Kidney tubule cell (primary cell): ENCODE measurements at places on chromosomes 2 and 18.

DNA sequence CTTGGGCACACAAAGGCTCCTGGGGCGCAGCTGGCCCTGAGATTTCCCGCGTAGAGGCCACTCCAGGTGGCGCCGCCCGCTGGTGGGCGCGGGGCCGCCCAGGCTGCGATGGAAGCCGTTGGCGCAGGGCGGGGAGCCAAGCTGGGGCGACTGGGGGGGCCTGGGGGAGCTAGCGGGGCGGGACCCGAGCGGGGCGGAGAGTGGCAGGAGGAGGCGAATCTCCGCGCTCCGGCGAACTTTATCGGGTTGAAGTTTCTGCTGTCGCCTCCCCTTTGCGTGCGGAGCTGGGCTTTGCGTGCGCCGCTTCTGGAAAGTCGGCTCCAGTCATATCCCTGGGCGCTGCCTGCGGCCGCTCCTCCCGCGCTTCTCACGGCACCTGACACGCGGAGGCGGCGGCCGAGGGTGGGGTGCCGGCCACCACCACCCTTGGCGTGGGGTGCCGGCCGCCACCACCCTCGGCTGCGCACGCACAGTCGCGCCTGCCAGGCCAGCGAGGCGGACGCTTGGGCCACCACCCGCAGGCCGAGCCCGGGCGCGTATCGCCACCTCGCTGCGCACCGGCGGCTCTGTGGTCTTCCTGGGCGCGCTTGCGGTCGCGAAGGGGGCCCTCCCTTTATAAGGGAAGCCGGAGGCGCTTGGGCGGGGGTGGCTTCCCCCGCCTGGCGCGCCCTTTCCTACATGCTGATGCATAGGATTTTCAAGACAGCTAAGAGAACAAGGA is 919 bp upstream of the CYP1B1 start:
- DNase-seq, result peak; percentile 71

DNA sequence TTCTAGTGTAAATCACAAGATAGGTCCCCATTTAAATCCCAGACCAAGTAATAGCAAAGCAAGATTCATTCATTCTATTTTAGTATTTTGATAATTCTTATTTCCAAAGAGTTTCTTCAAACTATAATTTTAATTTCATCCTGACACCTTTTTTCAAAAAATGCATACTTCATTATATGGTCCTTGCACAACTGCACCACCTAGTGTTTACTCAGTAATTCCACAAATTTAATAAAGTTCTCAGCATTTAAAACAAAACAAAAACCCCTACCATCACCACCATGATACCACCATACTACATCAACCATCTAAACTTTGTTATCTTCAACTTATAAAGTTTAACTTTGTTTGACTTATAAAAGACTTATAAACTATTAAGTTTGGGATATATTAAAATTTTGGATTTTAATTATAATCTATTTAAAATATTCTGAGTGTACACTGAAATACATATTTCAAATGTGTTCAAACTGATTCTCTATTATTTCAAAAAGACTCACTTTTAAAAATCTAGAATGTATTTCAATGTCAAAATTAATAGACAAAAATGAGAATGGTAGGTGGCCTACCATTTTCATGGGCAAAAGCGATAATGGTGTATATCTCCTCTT is 44.2 kb downstream of the WDPCP start:
- no peak for DNase-seq

DNA sequence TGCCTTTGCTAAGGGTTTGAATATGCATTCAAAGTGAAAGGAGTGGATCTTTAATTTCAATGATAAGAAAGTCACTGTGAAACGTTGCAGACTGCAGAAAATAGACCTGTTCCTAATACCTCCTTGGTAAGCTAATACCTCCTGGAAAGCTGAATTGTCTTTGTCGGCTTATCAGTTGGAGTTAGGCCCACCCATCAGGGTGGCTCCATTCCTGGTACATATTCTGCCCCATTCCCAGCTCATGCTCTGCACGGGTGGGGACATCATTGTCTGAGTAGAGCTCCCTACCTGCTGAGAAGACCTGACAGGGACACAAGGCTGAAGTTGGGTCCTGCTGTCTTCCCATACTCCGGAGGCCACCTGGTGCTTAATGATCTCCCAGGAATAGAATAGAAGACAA is 203.3 kb downstream of the EN1 start:
- DNase-seq, result no peak

DNA sequence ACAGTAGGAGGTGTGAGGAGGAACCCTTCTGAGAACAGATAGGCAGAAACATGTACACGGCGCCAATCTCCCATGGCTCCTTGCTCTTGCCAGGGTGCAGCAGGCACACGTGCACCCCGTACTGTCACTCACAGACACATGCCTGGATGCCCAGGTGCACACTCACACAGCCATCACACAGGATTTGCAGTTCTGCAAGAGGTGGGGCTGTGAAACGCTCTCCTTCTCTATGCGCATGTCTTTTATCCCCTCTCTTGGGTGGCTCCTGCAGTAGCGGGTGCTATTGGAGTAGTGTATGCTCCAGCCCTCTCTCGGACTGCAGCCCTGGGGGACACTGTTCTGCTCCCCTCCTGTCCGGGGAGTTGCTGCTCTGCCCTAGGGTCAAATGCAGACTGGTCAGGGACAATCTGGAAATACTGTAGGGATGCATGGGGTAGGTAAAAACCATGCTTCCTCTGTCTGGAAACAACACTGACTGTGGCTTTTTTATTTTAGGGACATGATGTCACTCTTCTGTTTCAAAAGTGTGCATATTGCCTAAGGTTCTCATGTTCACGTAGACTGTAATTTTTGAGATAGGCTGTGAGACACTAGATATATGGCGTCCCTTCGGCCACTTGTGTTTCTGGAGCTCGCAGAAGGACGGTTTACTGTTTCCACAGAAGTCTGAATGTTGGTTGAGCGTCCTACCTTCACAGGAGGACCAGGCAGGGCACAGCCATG is 118.5 kb downstream of the PRKCE start:
- no peak for DNase-seq

DNA sequence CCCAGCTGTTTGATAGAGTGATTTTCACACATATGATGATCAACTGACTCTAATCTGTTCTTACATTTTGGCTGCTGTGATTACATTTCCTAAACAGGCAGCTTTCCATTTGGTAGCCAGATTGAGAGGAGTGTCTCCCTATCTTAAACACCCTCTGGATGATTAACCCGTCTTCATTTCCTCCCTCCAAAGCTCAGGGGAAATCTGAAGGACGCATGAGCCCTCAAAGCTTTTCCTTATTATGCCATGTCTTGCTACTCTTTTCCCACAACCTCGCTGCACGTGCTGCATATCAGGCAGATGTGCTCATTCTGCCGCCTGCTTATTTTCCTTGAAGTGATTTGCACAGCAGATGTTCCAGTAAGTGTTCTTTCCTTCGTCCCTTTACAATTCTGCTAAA is 837.4 kb downstream of the LRRTM4 start:
- no peak for DNase-seq

DNA sequence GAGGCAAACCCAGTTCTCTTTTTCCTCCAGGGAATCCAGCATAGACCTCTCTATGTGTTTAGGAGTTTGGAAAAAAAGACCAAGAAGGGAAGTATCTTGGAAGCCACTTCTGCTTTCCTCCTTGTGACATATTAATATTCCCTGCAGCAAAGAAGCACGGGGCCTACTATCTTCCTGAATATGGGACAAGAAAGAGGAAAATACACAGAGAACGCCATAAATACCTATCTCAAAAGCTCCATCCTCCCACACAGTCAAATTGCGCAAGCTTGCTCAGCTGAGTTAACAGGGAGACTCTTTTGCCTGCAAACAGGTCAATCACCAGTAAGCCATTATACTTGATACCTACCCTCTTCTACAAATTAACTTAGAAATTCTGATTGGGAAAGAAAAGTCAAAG is 16.7 kb upstream of the RAPH1 start:
- DNase-seq, result no peak

GRCh38 chr2:132979339-132980093 is 309.5 kb upstream of the LYPD1 start:
- DNase-seq, result no peak

GRCh38 chr18:48643262-48643661 is 104.4 kb downstream of the CTIF start:
- DNase-seq, result no peak

DNA sequence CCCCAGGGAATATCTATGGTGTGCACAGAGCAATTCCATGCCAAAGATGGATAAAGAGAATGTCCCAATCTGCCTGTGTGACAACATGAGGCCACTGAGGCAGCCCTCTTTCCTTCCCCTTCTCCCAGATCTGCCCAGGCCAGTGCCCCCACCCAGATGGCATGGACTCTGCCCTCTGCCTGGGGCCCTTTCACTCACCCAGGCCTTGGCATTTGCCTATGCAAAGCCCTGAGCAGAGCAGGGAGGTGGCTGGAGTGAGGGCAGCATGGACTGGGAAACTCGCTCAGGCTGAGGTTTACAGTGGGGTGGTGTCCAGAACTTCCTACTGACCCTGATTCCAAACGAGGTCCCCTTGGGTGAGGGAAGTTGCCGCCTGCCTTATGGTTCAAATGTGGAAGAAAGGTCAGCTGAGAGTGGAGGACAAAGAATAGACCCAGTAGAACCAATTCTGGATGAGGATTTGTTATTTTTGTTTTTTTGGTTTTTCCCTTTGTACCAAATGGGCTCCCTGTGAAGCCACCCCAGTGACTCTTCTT is 8.9 kb downstream of the SH2D6 start:
- DNase-seq, result no peak

- DNase-seq, result no peak
Observed at GRCh38 chr2:129747500-129748125, 231.9 kb upstream of the RAB6C start.

DNA sequence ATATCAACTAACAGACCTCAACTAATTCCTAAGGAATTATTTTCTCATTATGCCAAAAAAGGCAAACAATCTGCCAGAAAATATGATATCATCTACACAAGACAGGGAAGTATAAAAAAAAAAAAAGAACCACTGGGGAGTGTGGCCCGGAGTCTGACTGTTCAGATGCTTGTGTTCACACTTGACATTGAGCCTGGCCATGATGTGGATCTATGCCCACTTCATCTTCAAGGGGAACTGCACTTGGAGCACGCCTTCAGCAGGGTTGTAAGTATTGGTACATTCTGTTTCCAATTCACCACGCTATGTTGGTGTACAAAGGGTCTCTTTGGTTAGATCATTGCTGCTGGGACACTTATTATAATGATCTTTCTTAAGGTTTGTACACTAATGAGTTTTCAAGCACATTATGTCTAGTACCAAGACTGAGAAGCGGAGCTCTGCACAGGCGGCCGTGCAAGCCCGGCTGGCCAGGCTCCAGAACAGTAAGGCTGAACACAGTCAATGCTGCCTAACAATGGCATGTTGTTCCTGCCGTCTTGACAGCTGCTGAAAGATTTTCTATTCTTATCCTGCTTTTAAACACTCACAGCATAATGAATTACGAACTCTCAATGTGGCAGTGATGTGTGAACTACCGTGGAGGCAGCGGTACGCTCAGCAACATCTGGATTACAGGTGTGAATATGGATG is 788.4 kb upstream of the SOX11 start:
- no peak for DNase-seq

DNA sequence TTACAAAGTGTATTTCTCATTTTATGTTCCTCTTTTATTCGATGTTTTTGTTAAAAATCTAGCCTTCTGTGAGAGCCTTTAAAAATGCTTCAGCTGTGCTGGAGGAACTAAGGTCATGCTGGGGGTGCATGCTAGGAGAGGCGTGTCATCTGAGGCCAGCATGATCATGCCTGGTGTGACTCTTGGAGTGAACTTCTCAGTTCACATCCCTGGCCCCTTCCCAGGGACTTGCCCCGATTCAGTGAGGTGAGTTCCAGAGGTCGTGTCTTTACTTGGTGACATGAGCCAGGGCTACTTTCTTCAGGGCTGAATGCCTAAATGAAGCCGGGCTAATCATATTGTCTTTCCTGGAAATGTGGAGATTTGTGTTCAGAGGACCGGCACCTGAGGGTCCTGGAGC is 264.9 kb downstream of the MREG start:
- peak; percentile 60 for DNase-seq

DNA sequence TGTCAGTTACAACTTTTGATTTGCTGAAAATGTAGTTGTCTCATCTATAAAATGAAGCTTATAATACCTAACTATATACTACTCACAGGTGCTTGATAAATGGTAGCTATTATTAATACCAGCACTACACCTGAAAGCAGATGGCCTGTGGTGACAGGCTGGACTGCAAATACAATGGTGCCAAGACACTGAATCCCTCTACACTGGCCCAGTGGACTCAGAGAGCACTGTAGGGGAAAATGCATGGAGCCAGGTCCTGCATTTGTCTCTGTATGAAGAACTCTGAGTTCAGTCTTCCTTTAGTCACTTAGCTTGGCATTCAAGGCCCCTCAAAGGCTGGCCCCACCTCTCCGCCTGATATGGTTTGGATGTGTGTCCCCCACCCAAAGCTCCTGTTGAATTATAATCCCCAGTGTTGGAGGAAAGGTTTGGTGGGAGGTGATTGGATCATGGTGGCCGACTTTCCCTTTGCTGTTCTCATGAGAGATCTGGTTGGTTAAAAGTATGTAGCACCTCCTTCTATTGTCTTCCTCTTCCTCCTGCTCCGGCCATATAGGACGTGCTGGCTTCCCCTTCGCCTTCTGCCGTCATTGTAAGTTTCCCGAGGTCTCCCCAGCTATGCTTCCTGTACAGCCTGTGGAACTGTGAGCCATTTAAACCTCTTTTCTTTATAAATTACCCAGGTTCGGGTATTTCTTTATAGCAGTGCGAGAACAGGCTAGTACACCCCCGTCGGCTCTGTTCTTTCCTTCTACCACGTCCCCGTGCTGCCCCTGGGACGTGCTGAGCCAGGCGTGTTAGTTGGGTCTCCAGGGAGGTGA is 11.1 kb upstream of the NTSR2 start:
- no peak for DNase-seq

DNA sequence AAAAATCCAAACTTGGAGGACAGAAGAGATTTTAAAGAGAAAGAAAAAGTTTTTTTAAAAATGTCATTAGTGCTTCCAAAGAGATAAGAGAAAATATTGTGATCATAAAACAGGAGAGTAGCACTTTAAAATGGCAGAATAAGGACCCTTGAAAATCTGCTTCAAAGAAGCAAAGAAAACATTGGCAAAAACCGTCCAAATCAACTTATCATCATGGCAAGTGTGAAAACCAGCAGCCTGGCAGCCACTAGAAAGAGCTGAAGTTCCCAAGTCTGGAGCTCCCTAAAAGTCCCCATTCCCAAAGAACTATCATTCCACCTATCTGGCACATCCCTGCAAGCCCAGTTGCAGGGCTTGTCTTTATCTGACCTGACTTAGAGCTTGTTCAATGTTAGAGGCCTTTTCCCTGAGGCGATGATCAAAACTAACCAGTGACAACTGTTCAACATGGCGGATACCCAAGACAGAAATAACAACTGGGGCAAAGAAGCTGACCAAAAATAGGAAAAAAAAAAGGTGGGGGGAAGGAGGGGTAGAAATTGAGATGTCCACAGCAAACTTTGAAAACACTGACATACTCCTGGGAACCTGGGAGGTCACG is 24.6 kb upstream of the RNU4ATAC start:
- DNase-seq, result no peak

GRCh38 chr2:225290757-225291400 is 108.6 kb upstream of the NYAP2 start:
- peak; percentile 75 for DNase-seq
